Stimulated activated CD8-positive, alpha-beta memory T cell treated with anti-CD3 and anti-CD28 coated beads, Interleukin-2, amount 100 ng/mL, for 48 hours (primary cell): ENCODE measurements at places on chromosomes 6 and 20.

DNA sequence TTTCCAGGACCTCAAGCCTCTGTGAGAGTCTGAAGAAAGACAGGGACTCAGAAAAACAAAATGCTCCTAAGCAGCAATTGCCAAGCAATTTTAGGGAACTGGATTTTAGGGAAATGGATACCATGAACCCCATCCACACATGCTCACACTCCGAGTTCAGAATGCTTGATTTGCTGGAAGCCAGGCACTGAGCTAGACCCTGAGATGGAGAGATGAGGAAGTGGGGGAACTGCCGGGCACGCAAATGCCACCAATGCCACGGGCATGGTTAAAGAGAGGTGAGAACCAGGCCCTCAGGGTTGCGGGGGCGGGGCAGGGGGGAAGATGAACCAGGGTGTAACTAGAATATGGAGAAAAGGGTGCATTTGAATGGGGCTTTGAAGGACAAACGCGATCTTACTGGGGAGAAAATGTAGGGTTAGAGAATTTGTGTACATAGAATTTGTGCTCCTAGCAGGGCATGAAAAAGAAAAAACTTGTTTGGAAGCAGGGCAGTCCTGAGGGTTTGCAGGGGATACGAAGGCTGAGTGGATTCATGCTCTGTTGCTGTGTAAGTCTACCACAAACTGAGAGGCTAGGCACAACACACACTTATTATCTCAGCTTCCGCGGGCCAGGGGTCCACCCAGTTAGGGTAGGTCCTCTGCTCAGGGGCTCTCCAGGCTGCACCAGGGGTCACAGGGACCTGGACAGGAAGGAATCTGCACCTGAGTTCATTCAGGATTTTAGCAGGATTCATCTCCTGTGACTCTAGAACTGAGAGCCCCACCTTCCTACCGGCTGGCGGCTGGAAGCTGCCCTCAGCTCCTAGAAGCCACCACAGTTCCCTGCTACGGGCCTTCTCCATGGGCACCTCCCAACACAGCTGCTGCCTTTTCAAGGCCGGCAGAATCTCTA, 108.0 kb downstream of the SNX5 start:
- no peak for DNase-seq

DNA sequence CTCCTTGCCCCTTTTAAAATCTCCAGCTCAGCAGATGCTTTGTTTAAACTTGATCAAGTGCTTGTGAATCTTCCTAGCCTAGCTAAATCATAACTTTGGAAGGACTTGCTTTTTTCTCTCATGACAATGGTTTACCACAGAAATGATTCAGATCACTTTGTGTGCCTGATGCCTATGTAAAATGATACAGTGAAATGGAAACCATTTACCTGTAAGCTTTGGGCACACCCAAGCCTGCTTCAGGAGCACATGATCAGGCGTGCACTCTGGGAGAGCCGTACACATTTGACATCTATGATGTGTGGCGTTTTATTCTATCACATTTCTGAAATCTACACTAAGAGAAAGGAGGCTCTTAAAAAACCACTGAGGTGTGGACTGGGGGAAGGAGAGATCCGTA, 41.1 kb downstream of the PTPN1 start:
- DNase-seq, result no peak

- DNase-seq, result no peak
Measured at GRCh38 chr20:63176034-63176426, 39.9 kb downstream of the YTHDF1 start.

DNA sequence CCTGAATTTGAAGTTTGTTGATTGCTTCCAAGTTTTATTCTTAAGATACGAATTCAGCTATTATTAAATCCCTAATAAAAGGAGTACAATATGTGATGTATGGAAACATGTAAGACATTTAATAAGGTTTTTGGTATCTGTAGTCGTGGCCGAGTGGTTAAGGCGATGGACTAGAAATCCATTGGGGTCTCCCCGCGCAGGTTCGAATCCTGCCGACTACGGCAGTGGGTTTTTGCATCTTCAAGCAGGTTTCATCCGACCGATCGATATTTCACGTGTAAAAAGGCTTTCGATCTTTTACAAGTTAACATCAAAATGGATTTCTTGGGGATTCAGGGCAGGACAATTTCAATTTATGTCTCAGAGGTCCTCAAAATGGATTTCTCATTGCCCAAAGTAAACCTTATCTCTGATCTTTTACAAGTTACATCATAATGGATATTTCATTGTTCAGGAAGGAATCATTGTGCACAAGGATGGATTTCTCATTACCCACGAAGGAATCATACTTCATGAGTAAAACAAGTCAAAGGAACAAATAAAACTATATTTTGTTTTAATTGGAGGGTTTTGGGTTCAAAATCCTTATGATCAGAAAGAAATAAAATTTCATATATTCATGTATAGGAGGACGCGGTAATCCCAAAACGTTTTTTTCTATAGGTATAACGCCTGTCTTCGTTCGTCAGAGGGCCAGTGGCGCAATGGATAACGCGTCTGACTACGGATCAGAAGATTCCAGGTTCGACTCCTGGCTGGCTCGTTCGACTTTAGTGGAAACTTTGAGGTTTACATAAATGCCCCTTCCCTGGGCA, 37.3 kb upstream of the BTN3A2 start:
- peak; percentile 69 for DNase-seq

GRCh38 chr6:39430871-39431523, 108.5 kb upstream of the KCNK16 start:
- DNase-seq, result peak; percentile 9

DNA sequence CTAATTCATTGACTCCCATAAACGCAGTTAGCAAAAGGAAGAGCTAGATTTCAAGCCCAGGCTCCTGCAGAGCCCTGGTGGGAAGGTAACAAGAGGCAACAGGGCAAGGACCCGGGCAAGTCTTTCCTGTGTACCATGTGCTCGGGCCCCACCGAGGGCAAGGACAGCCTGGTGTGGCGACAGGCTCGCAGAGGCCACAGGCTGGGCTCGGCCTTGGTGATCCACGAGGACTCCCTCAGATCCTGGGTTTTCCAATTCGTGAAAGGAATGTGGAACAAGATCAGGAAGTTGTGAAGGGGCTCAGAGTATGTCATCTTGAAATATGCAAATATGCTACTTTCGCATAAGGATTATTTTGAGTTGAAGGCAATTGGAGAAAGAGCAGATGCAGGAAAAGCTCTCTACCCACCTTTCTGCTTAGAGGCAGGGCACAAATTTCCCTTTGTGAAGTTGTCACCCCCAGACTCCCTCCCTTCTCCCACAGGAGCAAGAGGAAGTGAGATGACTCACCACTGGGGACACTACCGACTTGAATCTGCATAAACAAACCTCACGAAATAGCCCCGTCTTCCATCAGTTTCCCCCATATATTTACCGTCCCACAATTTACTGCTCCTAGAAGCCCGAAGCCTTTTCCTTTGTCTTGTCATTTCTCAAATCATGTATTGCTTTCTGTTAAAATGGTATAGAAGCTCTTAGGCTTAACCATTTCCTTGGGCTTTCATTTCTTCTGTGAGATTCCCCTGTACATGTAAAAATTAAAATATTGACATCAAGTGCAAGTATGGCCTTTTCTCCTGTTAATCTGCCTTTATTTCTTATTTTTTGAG, 79.0 kb downstream of the PSMG4 start:
- DNase-seq, result no peak

DNA sequence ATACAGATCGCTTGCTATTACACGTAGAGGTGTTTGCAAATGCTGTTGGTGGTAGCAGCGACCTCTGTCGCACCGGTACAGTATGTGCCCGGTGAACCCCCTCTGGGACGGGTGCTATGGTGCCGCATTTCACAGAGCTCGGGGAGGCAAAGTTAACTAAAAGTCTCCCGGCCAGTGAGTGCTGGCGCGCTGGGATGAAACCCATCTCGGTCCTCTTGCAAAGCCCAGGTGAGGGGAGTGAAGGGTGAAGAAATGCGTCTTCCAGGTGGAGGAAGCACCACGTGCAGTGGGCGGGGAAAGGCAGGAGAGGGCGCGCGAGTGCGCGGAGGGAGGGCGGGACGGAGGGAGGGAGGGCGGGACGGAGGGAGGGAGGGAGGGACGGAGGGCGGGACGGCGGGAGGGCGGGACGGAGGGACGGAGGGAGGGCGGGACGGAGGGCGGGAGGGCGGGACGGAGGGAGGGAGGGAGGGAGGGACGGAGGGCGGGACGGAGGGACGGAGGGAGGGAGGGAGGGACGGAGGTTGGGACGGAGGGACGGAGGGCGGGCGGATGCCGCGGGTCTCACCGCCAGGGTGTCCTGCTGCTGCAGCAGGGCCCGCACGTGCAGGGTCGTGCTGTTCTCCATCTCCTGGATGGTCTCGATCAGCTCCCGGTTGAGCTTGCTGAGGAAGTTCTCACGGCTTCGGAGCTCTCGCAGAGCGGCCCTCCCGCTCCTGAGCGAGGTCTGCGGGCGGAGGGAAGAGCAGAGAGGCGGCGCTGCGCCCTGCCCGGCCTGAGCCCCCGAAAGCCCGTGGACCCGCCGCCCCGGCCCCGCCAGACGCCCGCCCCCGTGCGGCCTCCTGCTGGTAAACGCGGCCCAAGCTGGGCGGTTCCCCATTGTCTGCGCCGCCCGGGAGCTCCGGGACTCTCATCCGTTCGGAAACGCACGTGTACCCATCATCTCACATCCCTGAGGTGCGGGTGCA, 11.7 kb downstream of the C20orf96 start:
- DNase-seq, result no peak

DNA sequence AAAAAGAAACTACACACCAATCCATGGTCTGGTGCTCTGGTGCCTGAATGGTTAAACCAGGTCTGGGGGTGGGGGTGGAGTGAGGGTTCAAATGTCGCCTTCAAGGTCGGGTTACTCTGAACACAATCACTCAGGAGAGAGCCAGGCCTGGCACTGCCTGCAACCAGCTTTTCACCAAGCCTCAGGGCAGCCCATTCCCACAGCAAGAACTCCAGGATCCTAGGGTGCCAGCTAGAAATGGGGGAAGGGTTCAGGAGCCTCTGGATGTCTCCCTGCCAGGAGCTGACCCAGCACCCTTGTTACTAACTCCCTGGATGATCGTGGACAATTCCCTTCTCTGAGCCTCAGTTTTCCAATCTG, 6.7 kb downstream of the SDC4 start:
- no peak for DNase-seq

- no peak for DNase-seq
Measured at GRCh38 chr6:31799781-31800180, 4.2 kb upstream of the VARS1 start.

DNA sequence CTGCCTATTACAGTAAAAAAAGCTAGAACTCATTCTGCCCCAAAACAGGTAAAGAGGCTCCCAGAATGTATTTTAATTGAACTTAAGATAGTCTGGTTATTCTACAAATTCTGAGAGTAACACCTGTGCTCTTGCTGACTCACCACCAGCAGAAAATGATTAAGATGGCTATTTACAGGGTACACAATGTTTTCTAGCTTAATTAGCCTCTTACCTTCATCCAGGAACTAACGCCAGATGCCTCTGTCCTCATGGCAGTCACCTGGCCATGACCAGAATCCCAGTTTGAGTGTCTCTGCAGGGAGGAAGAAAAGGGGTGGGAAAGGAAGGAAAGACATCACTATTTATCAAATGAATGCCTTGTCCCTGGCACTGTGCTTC, 31.3 kb upstream of the PPP1R3G start:
- no peak for DNase-seq

- no peak for DNase-seq
Measured at GRCh38 chr6:79385893-79386292, 151.3 kb downstream of the LCA5 start.

GRCh38 chr6:24874128-24874527, 61.6 kb downstream of the RIPOR2 start:
- no peak for DNase-seq

DNA sequence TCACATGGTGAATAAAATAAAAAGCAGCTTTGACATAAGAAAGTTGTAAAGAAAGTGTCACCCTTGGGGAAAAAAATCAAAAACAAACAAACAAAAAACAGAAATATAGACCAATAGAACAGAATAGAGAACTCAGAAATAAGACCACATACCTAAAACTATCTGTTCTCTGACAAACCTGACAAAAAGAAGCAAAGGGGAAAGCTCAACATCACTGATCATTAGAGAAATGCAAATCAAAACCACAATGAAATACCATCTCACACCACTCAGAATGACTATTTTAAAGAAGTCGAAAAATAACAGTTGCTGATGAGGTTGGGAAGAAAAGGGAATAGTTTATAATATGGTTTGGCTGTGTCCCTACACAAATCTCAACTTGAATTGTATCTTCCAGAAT, 159.1 kb downstream of the TINAG start:
- no peak for DNase-seq

DNA sequence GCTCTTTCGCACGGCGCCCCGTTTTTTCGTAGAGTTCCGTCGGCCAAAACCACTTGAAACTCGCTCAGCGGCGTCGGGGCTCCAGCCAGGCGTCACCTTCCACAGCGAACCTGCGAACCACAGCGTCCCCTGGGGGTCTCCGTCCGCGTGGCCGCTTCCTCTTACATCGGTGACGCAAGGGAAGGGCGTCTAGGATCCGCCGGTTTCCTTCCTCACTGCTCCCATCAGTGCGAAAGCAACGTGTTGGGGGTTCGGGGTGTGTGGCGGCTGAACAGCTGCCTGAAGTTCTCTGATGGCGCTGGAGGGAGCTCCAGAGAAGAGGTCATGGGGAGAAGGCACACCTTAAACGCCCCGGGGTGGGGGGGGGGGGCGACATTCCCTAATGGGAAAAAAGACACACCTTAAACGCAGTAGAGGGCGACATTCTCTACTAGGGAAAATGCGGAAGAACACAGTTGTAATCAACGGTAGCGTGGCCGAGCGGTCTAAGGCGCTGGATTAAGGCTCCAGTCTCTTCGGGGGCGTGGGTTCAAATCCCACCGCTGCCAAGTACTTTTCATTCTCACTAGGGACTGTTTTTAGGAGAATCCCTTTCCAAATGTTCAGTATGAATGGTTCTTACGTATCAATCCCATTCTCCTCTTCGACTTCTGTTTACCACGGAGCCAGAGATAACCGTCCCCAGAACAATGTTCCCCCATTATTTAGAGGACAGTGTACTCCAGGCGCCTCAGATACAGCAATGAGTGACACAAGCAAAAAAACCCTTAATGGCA, 16.4 kb downstream of the ZNF311 start:
- peak; percentile 61 for DNase-seq

GRCh38 chr20:33812152-33812849, 1.2 kb downstream of the CHMP4B start:
- no peak for DNase-seq

GRCh38 chr6:149513915-149514314, 29.1 kb upstream of the ZC3H12D start:
- DNase-seq, result no peak

DNA sequence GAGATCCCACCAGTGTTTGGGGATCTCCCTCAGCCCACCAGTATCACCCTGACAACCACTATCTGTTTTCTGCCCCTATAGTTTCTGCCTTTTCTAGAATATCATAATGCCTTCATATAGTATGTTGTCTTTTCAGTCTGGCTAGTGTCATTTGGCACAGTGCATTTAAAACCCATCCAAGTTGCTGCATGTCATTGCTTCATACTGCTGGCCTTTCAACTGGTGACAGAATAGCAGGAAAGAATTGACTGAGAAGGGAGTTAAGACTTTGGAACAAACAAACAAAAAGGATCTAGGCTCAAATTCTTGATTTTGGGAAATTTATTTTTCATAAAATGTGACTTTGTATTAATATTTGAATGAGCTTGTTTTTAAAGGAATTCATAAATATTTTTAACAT, 4.5 kb downstream of the LMBRD1 start:
- no peak for DNase-seq

GRCh38 chr6:50047026-50047425, 2.7 kb downstream of the DEFB112 start:
- DNase-seq, result no peak

- DNase-seq, result no peak
Measured at GRCh38 chr6:158285656-158286021, 26.6 kb upstream of the TULP4 start.
